Activated naive CD4-positive, alpha-beta T cell treated with anti-CD3 and anti-CD28 coated beads, Interleukin-2, amount 50 U/mL, for 16 hours (primary cell): ENCODE measurements at places on chromosomes 1 and 21.

DNA sequence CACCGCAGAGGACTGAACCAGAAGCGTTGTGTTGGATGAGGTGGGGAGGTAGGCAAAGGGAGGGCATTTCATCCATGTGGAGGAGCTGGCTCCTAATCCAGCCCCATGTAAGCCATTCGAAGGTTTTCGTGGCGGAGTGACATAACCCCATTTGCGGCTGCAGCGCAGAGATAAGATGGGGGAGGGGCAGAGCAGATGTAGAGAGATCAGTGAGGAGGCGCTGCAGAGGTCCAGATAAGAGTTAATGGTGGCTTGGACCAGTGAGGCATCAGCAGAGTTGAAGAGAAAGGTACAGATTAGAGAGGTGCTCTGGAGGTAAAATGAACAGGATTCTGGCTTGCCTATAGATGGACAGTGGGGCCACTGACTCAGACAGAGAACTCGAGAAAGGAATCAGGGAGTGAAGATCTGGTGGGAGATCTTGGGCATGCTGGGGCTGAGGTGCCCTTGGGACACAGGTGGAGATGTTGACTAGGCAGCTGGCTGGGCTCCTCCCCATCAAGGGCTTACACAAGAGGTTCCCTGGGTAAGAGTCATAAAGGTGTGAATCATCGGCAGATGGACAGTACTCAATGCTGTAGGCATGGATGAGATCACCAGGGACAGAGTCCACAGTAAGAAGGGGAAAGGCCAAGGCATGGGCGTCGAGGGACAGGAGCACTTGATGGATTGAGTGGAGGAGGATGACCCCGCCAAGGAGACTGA is 7.8 kb upstream of the PTPRF start:
- DNase-seq = no peak

- DNase-seq = no peak
These were observed 5.3 kb downstream of the GPR3 start for GRCh38 chr1:27397749-27398148.

- DNase-seq = no peak
These were observed 33.1 kb upstream of the EXOSC10 start for GRCh38 chr1:11132563-11133293.

DNA sequence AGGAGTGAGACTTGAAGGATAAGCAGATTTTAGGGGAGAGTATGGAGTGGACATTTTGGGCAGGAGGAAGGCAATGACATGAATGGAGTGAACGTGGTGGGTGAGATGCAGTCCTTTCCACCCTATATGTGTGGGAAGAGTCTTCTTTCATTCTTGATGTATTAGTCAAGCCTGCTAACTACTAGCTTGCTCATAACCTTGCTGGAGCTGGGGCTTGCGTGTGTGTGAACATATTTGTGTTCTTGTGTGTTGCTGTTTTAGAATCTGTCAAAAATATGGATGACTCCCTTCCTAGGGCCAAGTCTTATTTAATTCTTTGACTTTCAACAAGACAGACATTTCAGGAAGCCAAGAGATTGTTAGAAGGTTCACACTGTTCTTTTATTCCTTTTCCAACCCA is 132.7 kb downstream of the UCK2 start:
- no peak for DNase-seq

DNA sequence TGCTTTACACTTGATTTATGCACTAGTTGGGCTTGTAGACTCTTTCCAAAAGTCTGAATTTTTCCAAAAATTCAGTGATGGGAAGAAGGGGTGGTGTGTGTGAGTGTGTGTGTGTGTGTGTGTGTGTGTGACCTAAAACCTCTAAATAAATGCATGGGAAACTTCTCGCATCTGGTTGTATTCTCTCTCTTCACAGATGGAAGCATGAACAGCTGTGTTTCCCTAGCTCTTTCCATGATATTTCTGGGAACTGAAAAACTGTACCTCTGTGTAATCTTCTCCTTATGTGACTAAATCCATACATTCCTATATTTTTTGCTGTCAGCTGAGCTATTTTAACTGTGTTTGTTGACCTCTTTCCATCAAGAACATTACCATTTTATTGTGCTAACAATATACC is 26.2 kb upstream of the CYYR1 start:
- DNase-seq = no peak

DNA sequence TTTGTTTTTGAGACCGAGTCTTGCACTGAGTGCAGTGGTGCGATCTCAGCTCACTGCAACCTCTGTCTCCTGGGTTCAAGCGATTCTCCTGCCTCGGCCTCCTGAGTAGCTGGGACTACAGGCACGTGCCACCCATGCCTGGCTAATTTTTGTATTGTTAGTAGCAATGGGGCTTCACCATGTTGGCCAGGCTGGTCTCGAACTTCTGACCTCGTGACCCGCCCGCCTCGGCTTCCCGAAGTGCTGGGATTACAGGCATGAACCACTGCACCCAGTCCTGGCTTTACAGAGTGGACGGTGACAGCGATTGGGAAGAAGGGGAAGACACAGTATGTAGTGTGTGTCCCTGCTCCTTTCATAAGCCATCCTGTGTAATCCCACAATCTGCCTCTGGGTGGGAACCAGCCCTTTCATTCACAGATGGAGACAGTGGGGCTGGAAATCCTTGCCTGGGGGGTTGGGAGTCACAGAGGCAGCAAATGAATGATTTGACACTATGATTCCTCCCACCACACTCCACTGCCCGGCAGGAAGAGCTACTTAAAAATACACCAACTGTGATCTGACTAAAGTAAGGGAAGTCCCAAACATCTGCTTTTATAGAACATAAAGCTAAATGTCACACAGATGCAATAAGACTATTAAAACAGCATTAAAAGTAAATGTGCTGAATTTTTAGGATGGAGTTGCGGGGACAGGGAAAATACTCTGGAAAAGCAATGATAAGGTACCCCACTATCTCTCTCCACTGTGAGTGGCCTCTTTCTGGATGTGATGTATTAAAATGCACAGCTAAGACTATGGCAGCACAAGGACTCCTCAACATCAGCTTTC is 4.5 kb downstream of the PARP1 start:
- DNase-seq = no peak

- DNase-seq = no peak
These were observed 676.1 kb downstream of the PTPRU start for GRCh38 chr1:29912425-29912824.
